Gastroesophageal sphincter (tissue), 4 donors: ENCODE measurements at places on chromosomes 4 and X.

GRCh38 chrX:13092455-13092941 lies 48.1 kb upstream of the FAM9C start:
- no peak for ATAC-seq

DNA sequence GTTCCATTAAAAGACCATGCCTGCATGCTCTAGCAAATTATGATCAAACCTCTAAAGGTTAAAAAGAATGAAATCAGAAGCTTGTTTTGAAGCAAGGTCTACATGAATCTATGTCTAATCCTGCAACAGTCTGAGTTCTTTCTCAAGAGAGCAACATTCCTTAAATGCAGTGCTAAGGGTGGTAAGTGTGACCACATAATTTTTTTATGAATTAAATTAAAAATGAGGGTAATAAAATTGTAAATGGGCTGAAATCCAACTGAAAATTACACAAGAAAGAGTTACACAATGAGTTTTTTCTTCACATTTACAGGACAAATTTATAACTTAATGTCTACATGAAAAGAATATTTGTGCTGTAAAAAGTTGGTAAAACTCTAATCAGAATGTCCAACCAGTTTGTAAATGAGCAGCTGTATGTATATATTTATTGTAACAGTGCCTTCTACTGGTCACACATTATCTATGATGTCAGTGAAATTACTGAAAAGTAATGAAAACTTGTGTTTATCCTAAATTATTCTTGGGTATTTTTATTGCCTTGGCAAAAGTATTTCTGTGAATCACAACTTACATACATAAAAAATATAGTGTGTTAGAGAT lies 336.3 kb upstream of the PITX2 start:
- no peak for ATAC-seq

- ATAC-seq = no peak
Measured at GRCh38 chr4:6951880-6952381, 42.3 kb downstream of the TBC1D14 start.

DNA sequence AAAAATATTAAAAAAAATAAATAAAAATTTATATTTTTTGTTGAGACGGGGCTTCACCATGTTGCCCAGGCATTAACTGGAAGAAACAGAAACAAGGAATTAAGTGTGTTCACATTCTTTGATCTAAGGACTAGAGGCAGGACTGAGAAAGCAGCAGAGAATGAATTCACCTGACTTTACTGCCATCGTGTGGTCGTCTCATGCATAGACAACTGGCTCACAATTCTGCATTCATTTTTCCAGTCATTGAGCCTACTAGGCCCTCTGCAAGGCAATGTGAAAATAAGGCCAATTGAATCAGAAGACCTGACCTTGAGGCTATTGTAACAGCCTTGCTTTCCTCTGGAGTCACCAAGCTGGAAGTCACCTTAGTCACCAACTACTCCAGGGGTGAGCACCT lies 37.4 kb downstream of the LHFPL1 start:
- ATAC-seq = peak; percentile 65

GRCh38 chr4:124104101-124104500 lies 608.4 kb downstream of the ANKRD50 start:
- no peak for ATAC-seq

DNA sequence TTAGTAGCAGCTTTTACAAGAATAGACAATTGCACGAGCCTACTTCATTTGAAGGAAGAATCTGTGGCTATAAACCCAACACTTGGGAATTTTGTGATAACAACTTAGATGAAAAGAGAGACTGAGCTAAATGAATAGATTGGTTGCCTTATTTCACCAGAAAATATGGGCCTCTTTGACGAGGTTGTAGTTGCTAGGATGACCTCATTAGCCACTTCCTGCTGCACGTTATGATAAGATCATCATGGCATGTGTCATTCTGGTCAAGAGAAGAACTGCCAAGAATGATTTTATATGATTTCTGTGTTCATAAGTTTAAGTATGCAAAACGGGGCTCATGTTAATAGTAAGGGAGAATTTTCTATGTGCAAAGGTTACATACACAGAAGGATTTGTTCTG lies 321.9 kb upstream of the GIMD1 start:
- ATAC-seq = no peak

- no peak for ATAC-seq
Measured at GRCh38 chrX:132169554-132169953, 41.7 kb upstream of the FRMD7 start.

DNA sequence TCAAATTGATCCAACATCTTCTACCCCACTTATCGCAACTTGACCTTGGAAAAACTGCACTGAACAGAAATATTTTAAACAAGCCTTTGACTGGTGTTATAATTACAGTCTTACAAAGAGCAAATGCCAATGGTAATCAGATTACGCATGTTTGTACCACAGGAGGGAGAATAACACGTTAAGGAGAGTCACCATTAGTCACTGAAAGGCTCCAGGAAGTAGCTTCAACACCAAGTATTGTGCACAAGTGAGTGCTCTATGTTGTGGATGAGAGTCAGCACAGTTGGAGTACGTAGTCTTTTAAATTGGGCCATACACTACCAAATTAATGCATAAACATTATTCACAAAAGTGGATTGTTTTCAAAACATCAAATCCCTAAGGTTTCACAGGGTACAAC lies 1081.5 kb upstream of the TENM3 start:
- ATAC-seq = no peak

DNA sequence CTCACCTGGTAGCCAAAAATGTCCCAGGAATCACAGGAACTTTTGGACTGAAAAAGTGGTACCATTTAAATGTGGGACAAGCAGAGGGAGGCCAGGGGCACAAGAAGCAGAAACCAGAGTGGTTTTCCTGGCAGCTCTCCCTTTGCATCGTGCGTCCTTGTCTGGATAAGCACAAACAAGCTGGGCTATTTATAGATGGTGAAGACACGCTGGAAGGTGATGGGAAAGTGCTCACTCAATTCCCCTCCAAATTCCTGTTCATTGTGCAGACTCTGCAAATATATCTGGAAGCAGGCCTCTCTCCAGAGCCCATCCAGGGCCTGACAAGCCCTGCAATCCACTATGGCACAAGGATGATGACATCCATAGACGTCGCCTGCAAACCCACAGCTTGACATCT lies 63.6 kb upstream of the MAP3K15 start:
- ATAC-seq = no peak

GRCh38 chrX:18961686-18962085 lies 22.2 kb downstream of the PHKA2 start:
- no peak for ATAC-seq

GRCh38 chr4:71026086-71026485 lies 32.6 kb downstream of the DCK start:
- no peak for ATAC-seq

GRCh38 chrX:16640823-16641222 lies 9.1 kb upstream of the S100G start:
- ATAC-seq = no peak

GRCh38 chr4:140790171-140790570 lies 34.0 kb upstream of the TBC1D9 start:
- ATAC-seq = no peak

- no peak for ATAC-seq
Measured at GRCh38 chr4:53515076-53515475, 76.2 kb downstream of the LNX1 start.

DNA sequence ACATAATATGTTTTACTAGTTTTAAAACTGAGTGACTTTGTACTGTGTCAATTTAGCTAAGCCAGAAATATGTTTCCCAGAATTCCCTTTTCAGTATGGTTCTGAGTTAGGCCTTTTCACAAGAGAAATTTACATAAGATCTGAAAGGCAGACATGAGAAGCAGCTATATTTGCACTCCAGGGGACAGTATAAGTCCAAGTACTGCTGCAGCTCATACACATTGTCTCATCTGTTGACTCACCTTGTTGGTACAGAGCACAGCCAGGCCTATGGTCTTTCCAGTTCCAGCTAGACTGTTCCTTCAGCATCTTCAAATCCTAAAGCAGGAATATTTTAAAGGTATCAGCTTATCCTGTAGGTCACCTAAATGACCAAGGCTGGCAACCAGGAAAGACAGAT lies 53.5 kb downstream of the BMP3 start:
- no peak for ATAC-seq

- ATAC-seq = no peak
Measured at GRCh38 chr4:114116861-114117260, 137.4 kb upstream of the ARSJ start.

GRCh38 chr4:108005807-108006206 lies 16.1 kb downstream of the HADH start:
- no peak for ATAC-seq

GRCh38 chr4:180641495-180641894 lies 1601.7 kb upstream of the TENM3 start:
- ATAC-seq = no peak

DNA sequence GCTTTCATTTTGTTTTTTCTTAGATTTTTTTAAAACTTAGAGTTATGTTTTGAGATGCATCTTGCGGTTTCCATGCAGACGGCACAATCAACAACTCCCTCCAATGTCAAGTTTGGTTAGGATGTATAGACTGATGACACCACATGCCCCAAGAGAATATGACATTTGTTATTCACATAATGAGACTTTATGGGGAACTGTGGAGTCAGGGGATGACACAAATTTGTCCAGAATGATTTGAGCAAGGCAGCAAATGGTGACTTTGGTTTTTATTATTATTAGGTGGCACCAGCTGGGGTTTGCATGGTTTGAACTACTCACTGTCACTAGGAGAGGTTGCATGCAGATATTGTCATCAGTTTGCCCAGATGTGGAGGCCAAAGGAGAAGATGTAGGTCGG lies 461.8 kb upstream of the PRKX start:
- ATAC-seq = no peak

- ATAC-seq = no peak
Measured at GRCh38 chrX:11908371-11908770, 150.3 kb downstream of the MSL3 start.

DNA sequence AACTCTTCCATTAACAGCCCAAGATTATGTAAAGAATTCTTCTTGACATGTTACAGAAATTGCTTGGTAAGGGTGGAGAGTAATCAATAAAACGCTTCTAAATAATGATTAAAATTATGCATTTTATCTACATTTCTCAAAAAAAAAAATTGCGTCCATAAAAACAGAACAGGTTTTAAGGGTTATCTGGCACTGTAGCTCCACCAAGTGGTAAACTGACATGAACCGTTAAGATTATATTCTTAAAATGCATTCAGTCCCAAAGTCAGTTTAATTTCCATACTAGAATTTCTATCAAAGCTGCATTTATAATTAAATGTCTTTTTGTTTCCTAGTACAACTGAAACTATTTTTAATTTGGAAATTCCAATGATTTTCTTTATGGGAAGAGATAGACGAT lies 214.0 kb upstream of the UGT8 start:
- no peak for ATAC-seq

DNA sequence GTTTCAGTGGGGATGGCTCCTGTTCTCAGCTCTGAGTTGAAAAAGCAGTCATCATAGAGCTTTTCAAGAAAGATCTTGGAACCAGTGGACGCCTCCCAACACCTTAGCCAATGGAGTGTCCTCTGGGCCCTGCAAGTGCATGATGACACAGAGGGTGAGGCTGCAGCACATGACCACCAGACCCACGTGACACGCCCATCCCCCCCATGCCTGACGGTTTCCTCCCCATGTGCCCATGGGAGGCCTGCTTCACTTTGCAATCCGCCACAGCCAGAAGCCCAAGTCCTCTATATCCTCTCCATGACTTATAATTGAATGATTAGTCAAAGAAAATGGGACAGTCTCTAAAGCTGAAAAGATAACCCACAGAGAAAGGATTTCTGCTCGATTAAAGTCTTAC lies 187.0 kb downstream of the AFAP1 start:
- no peak for ATAC-seq

DNA sequence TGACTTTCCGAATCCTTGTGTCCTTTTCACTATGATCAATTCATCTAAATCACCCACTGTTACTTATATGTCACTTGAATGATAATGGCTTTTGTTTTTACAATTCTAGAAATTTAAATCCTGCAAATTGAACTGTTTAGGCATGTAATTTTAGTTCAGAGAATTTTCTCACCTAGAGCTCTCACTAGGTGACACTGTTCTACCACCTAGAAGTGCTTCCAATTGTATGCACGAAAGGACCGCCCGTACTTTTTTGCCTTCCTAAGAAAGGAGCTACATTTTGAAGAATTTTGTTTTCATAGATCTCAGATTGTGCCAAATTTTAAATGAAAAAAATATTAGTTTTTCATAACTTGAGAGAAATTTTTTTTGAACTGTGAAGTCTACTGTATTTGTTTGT lies 481.6 kb upstream of the FSTL5 start:
- ATAC-seq = no peak

GRCh38 chr4:111883557-111883999 lies 261.7 kb upstream of the FAM241A start:
- ATAC-seq = no peak

GRCh38 chr4:164531336-164531735 lies 222.6 kb upstream of the SMIM31 start:
- no peak for ATAC-seq

DNA sequence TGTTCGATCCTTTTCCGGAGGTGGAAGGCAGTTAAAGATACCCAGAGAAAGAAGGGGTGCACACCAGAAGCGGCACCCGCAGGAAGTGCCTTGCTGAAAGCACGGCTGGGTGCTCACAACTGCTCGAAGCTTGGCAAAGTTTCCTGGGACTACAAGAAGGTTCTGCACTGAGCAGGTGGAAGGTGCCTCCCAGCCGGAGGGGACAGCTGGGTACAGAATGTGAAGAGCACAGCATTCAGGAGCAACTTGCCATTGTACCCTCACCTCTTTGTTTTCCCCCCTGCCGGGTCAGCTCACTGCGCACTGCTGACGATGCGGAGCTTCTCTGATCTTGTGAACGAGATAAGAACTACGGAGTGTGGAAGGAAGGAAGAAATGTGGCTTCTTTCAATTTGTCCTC lies 289.2 kb downstream of the FBXW7 start:
- ATAC-seq = no peak

DNA sequence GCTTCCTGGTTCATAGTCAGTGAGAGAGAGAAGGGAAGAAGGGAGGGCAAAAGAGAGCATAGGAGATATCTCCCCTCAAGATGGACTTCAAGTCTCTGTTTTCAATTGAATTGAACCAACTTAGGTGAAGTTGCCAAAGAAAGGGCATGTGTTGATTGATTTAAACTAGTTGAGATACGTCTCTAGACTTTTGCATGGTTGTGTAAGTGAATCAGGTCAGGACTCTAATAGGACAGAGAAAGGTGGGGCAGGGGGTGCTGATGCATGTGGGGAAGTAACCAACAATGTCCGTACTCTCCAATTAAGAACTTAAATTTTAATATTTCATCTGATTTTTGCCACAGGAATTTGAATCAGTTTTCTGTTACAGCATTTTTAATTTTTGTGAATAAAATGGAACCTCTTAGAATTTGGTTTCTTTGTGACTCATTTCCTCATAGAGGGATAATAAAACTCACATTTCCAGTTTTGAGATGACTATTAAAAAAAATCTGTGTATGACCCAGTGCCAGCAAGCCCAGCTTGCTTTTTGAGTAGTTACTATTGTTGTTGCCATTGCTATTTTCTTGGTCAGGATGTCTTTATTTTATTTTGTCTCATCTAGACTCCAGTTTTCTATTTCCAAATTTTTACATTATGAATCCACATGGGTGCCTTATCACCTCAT lies 37.3 kb downstream of the SLIT2 start:
- no peak for ATAC-seq

DNA sequence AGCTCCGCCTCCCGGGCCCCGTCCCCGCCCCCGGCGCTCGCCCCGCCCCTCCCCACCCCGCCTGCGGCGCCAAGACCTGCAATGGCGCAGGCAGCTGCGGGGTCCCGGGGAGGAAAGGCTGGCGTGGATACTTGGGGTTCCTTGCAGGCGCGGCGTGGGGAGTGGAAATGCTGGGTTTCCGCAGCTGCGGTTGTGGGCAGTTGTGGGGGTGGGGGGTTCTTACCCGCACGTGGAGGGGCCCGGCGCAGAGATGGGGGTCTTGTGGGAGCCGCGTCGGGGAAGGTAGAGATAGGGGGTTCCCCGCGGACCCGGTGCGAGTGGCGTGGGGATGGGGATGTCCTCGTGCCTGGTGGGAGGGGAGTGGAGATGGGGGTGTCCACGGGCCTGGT lies 680 bp upstream of the ASMTL start:
- peak; percentile 39 for ATAC-seq
